KBM-7 (cell line): ENCODE measurements at places on chromosomes 11 and 22.
A peak's percentile ranks its signal among the peaks of the same experiment; 100 is the strongest.

GRCh38 chr11:78733031-78733430 is 158.4 kb upstream of the NARS2 start:
- DNase-seq, result no peak

DNA sequence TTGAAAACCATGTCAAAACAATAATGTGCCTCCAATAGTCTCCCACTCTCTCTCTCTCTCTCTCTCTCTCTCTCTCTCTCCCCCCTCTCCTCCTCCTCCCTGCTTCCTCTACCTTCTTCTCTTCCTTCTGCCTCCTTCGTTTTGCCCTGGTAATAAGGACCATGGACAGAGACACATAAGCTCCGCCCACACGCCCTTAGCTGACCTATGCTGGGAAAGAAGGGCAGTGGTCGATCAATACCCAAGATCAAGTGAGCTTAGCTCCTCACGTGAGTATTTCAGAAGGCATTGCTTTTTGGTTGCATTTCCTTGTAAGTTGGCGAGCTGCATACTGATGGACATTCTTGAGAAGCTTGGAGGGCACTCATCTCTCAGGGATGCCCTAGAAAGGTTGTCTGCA is 194.8 kb downstream of the MIAT start:
- peak; percentile 11 for DNase-seq

DNA sequence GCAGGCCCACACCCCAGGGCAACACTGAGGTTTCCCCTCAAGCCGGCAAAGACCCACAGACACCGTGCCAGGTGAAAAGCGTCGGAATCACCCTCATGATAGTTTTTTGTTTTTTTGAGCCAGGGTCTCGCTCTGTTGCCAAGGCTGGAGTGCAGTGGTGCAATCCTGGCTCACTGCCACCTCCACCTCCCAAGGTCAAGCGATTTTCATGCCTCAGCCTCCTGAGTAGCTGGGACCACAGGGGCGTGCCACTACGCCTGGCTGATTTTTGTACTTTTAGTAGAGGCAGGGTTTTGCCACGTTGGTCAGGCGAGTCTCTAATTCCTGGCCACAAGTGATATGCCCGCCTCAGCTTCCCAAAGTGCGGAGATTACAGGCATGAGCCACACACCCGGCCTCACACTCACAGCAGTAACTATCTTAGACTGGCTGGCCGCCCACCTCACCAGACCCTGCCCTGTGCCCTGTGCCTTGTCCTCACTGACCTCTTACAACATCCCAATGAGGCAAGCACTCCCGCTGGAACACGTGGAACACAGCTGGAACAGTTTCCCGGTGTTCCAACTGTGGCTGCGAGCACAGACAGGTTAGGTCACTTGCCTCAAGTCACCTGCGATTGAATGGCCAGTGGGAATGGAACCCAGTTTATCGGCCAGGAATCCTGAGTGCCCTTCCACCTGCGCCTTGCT is 21.1 kb downstream of the LRRC10B start:
- DNase-seq, result no peak

- DNase-seq, result no peak
Measured at GRCh38 chr22:23684561-23685031, 6.2 kb upstream of the RGL4 start.

DNA sequence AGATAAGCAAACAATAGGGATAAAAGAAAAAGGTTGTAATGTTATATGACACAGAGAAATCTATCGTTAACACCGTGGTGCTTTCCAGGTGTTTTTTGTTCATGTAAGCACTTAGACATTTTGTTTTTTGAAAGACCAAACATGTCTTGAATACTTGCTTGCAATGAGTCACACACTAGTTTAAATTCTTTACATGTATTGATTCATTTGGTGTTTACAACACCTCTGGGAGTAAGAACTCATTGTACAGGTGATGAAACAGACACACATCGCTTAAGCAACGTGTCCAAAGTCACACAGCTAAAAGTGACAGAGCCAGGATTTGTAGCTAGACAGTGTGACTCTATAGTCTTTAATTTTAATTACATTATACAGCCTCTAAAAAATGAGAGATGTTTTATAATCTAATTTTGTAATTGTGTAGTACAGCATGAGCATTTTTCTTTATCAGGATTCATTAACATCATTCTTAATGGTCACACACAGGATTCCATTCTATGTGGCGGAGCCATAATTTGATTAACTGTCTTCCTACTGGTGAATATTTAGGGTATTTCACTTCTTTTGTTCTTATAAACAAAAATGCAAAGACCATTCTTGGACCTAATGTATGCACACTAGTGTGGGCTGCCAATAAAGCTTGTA is 148.8 kb downstream of the DBX1 start:
- no peak for DNase-seq

DNA sequence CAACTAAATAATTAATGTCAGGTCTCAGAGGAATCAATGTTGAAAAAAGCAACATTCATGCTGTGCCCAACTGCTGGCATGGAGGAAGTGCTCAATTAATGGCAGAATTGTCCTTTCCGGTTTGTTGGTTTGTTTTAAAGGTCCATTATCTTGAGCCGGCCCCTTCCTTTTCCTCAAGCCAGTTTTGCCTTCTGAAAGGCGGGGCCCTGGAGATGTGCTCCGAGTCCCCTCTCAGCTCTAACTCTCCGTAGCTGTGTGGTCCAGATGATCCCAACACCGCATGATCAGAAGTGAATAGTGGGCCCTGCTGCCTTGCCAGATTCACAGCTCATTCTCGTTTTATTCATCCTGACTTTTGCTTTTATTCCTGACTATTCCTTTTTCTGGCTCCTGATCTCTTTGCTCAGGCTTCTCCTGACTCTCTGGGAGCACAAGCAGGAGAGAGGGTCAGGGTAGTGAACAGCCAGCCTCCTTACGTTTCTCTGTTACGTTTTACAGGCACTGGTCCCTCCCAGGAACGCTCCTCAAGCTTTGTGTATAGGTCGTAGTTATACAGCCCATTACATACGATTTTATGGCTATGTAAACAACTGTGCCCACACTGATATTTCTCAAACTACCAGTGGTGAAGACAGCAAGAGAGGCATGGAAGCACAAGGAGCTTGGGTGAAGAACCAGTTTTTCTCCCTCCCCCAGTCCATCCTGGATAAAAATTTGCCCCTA is 265.9 kb downstream of the LARGE1 start:
- DNase-seq, result no peak

DNA sequence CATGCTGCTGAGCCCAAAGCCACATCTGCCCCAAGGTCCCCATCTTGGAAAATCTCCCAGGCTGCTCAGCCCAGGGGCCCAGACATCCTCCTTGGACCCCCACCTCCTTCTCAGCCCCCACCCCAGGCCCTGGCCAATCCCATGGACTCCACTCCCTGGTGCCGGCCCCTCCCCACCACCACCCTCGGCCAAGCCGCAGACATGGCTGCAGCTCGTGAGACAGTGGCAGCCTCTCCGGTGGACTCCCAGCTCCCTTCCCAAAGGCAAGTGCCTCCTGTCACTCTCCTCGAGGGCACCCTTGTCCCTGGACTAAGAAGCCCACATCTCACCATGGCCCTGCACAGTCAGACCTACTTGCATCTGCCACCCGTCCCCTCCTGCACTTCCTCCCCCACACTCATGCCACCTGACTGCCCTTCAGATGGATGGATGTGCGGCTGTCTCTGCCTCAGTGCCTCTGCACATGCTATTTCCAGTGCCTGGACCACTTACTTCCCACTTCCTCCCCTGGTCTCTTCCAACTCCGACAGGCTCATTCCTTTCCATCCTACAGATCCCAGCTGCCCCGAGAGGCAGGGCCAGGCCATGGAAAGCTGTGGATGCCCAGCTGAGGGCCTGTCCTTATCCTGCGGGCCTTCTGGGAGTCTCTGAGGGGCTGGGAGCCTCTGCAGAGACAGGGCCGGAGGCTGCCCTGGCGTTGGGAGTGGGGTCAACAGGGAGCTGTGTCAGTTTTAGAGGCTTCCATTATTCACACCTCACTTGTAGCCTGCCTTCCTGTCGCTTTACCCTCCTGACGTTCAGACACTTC is 25.5 kb upstream of the RFPL3 start:
- DNase-seq, result no peak

GRCh38 chr11:44065161-44065661 is 859 bp upstream of the ACCS start:
- DNase-seq, result no peak

DNA sequence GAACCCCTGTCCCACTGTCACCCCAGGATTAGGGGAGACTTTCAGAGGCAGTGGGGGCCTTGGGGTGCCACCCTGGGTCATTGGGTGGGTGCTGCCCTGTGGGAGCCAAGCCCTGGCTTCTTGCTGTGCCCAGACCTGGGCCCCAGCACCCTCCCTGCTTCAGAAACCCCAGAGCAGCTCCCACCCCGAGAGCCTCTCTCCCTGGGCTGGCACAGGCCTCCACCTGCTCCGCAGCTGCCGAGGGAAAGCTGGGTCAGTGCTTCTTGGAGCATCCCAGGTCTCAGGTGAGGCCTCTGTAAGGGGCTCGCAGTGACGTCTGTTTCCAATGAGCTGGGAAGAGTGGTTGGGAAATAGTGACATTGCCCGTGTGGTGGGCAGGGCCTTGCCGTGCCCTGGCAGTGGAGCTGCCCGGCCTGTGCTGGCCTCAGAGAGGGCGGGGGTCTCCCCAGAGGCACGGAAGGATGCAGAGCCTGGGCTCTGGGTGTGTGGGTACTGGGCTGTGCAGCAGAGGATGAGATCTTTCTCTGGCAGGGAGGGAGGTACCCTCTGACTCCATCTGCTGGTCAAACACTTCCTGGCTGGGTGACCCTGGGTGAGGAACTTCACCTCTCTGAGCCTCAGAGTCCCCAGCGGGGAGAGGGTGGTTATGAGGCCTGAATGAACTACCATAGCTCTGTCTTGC is 23.0 kb downstream of the C22orf23 start:
- no peak for DNase-seq

- no peak for DNase-seq
Measured at GRCh38 chr22:48438096-48438495, 1389.6 kb downstream of the BRD1 start.

DNA sequence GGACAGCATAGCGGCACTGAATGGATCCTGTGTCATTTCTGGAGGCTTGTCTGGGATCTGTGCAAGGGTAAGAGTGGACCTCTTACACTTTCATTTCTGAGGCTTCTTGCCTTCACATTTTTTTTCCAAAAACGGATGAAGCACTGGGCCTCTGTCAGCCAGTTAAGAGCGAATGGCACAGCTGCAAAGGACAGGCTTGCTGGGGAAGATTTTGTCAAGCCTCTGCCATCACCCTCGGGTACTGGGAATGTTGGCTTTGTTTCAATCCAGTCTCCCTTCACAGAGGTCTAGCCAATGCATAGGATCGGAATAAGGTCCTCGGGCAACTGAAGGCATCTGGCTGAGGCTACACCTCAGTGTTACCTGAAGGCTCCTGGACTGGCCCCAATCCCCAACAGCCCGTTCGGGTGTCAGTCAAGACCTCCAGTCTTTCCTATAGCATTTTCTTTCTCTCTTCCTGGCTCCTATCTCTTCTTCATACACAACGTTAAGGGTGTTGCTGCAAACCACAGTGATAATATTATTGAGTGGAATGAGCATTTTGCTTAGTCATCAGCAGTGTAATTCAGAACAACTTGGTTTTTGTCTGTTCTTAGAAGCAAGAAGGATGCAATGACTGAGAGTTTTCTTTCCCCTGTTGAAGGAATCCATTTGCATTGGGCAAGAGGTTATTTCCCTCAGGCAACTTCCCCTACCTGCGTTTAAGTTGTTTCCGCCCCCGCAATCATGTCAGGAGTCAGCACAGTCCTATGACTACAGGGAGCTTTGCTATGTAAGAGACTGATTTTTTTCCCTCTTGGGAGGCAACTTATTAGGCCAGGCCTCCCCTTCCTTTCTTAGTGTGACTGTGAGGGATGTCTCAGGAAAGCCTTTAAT is 22.8 kb downstream of the NPAT start:
- DNase-seq, result peak; percentile 52

- no peak for DNase-seq
Measured at GRCh38 chr11:86396396-86396795, 21.7 kb downstream of the CCDC81 start.

GRCh38 chr11:11025087-11025486 is 167.2 kb upstream of the ZBED5 start:
- no peak for DNase-seq

- DNase-seq, result no peak
Measured at GRCh38 chr11:120203626-120204025, 7.2 kb upstream of the OAF start.

DNA sequence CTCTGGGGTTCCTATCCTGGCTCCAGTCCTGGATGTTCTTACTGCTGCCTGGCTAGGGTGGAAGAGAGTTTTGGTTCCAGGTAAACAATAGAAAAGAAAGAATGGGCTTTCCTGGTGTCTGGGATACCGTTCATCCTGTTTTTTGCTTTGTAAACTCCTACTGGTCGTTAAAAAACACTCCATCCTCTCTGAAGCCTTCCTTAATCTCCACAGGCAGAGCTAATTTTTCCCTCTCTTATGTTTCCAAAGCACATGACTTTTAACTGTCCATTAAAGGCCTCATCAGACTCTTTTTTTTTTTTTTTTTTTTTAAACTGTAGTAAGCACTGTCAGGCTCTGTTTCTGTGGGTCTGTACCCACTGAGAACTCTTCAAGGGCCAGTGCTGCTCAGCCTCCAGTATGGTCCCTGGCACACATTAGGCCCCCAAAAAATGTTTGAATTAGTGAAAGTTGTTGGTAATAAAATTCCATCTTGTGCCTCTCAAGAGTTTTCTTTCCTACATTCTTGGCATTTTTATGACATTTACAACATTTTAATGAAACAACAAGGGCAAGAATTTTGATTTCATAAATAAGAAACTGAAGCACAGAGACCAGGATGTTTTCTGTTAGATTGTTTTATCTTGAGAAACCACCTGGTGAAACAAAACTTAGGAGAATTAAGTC is 104.2 kb downstream of the TEAD1 start:
- DNase-seq, result no peak

GRCh38 chr11:14768526-14769188 is 123.4 kb downstream of the CYP2R1 start:
- DNase-seq, result no peak

DNA sequence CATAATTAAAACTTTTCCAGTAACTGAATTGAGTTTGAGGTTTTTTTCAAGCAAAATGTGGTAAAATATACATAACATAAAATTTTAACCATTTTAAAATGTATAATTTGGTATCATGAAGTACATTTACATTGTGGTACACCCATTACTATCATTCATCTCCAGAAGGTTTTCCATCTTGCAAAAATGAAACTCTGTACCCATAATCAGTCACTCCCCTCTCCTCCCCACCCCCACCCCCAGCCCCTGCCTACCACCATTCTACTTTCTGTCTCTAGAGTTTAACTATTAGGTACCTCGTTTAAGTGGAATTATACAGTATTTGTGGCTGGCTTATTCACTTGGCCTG is 63.7 kb downstream of the MICAL2 start:
- no peak for DNase-seq

GRCh38 chr22:44745853-44746789 is 6.3 kb upstream of the ARHGAP8 start:
- DNase-seq, result no peak
